ENCODE measurements at places on chromosomes 16 and 17. TPM values are rescaled to one million over a fixed set of nuclear protein-coding genes. Genes with fewer than 3 reads are reported as not detected.

The MT4 gene
- not detected for total RNA-seq

The GLIS2 gene
- 9.0 TPM for total RNA-seq

The CHST4 gene
- total RNA-seq, result 0.07 TPM

The INCA1 gene
- total RNA-seq, result not detected

The MYH11 gene
- 0.78 TPM for total RNA-seq

The CDRT15 gene
- not detected for total RNA-seq

DNA sequence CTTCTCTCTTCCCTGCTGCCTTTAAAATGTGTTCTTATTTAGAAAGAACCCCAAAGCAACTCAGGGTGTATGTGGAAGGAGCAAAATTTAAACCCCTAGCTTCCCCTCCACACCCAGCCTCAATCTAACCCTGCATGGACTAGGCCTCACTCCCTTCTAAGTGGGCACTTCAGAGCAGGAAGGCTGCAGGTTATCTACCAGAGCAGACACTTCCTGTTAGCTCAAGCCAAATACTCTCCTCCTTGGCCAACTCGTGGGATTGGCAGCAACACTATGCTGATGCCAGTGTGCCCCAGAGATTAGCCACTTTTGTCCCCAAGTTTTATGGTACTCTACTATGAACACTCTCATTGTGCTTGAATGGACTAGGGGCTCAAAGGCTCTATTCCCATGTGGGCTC lies 35.6 kb downstream of the CCDC42 start:
- no peak for DNase-seq

- DNase-seq, result no peak
These were observed 71.5 kb upstream of the NKD1 start for GRCh38 chr16:50476486-50477255.

- DNase-seq, result no peak
These were observed 73.4 kb downstream of the MYO1D start for GRCh38 chr17:32803544-32803943.

GRCh38 chr17:17900615-17901520 lies 64.1 kb upstream of the SREBF1 start:
- DNase-seq, result no peak

GRCh38 chr16:1773703-1774447 lies 941 bp upstream of the MRPS34 start:
- DNase-seq, result no peak

- no peak for DNase-seq
These were observed 274.5 kb upstream of the KIF2B start for GRCh38 chr17:53548252-53548651.

DNA sequence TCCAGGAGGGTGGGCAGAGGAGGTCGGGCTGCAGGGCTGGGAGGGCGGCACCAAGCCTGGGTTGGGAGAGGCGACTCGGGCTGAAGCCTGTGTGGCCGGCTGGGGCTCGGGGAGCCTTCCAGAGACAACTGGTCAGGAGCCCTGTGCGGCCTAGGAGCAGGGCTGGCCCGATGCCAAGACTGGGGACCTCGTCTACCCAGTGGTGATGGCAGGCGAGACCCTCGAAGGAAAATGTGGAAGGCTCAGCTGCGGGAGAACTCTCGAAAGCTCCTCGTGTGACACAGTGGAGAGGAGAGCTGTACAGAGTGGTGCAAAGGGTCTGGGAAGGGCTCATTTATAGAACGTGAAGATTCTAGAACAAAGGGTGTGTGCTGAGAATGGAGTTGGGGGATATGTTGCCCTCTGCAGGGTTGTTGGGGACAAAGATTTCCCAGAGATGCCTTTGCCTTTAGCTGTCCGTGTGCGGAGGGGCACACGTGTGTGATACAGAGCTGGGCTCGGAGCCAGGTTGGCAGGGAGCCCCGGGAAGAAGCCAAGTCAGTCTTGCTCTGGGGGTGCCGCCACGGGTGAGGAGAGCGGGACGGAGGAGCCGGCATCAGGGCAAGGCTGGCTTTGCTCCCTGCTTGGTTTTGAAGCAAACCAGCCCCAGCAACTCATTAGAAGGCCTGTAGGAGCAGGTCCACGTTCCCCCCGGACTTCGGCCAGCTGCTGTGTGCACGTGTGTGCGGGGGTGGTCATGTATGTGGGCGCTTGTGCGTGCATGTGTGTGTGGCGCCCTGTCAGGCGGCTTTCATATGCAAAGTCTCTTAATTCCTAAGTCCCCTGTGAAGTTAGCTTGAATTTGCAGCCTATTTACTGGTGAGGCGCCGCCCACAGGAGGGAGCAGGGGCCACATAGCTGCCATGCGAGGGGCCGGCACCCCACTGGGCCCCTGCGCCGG lies 132.4 kb upstream of the CHMP6 start:
- DNase-seq, result no peak

GRCh38 chr17:51743477-51743876 lies 415.0 kb downstream of the CA10 start:
- no peak for DNase-seq

DNA sequence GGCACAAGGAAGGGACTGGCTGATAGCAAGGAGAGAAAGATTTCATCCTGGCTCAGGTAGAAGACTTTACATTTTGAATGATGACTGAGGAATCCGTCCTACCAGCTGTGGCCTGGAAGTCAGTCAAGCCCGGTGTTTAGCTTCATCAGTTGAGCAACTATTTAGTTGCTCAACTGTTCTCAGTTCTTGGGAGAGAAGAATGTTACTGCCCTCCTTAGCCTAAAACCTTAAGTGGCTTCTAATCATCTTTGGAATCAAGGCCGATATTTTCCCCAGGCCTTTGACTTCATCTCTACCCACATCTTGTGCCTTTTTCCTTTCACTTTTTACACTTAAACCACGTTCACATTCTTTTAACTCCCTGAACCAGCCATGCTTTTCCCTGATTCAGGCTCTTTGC lies 17.3 kb upstream of the RBL2 start:
- DNase-seq, result no peak

DNA sequence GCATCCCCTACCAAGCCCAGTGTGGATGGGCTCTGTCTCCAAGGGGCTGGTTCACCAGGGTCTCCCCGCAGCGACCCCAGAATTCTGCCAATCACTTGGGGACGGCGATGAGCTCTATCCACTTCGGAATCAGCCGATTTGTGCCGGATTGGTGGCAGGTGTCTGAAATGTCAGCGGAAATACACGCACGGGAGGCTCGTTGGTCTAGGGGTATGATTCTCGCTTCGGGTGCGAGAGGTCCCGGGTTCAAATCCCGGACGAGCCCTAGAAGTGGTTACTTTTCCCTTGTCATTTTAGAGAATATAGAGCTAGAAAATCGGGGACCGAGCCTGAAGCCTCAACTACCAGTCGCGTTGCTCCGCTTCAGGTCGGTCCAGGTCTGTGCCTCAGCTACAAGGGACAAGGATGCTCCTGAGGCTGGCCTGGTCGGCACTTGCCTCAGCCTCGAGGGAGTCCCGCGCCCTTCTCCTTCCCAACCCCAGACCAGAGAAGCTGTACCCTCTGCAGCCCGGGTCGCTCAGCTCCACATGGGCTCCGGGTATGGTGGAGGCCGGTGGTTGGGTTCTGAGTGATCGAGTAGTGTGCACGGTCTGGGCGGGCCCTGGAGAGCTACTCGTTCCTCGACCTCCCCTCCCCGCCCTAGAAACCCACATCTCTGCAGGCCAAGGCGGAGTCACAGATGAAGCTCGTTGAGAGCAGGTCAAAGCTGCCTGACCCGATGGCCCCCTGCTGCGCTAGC lies 16.0 kb upstream of the OR1F1 start:
- DNase-seq, result peak; percentile 73

DNA sequence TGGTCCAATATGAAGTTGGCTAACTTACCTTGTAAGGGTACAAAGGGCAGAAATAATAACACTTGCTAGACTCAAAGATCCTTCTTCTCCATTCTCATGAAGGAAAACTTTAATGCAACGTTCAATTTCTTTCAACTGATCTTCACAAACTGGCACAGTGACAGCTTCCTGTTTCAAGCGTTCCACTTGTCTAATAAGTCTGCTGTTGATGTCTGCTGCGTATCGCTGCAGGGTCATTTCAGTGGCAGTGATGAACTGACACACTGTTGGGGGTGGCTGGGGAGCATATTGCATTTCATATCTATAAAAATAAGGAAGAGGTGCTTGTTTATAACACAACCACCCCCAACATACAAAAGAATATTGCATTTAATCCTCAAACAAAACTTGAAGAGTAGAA lies 33.5 kb upstream of the ARL6IP1 start:
- no peak for DNase-seq

DNA sequence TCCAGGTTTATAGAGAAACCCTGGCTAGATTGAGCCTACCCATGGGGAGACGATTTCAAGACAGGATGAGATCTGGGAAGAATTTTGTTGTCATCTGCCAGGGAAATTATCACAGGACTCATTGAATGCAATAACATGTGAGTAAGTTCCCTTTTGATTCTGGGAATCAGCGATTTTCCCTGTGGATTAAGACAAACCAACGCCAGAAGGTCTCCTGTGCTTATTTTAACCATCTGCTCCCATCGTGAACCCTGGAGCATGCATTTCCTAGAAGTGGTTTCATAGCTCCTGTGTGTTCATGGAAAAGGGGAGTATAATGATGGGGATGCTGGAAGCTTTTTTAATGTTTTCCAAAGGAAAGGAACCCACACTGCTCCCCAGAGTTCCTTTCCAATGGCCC lies 21.0 kb upstream of the ARHGAP44 start:
- DNase-seq, result no peak

DNA sequence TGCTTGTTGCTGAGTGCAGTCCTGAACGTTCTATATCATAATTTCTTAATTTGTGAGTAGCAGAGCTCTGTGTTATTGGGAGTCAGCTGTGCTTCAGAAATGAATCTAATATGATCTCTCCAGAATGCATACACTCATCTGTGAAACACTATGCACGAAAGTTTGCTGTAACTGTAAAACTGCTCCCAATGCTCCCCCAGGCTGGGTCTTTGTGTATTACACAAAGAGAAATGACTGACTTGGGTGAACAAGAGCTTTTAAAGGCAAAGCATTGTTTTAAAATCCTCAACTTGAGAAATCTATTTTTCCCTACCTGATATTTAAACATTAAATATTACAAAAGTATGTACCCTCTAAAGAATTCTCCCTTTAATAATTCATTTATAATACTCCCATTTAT lies 636.7 kb upstream of the KIF2B start:
- DNase-seq, result no peak

DNA sequence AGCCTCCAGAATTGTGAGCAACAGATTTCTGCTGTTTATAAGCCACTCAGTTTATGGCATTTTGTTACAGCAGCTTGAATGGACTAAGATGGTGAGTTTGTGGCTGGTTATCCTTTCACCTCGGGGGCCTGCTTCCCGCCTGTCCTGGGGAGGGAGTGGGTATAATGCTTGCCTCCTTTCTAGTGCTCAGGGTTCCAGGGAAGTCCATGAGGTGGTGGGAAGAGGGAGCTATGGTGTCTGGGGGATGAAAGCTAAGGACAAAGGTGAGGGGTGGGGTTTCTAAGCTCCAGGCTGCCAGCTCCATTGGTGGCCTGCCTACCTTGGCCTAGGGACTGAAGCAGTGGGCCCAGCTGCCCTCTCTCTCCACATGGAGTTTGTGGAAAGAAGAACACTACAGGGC lies 50.2 kb upstream of the SDK2 start:
- DNase-seq, result no peak

GRCh38 chr17:4548721-4549531 lies 6.3 kb downstream of the MYBBP1A start:
- no peak for DNase-seq

- DNase-seq, result no peak
These were observed 819 bp downstream of the NLK start for GRCh38 chr17:28043296-28043695.

GRCh38 chr17:50266384-50267073 lies 7.7 kb upstream of the TMEM92 start:
- no peak for DNase-seq

- peak; percentile 46 for DNase-seq
These were observed 1.0 kb upstream of the KCNJ2 start for GRCh38 chr17:70168044-70168976.

DNA sequence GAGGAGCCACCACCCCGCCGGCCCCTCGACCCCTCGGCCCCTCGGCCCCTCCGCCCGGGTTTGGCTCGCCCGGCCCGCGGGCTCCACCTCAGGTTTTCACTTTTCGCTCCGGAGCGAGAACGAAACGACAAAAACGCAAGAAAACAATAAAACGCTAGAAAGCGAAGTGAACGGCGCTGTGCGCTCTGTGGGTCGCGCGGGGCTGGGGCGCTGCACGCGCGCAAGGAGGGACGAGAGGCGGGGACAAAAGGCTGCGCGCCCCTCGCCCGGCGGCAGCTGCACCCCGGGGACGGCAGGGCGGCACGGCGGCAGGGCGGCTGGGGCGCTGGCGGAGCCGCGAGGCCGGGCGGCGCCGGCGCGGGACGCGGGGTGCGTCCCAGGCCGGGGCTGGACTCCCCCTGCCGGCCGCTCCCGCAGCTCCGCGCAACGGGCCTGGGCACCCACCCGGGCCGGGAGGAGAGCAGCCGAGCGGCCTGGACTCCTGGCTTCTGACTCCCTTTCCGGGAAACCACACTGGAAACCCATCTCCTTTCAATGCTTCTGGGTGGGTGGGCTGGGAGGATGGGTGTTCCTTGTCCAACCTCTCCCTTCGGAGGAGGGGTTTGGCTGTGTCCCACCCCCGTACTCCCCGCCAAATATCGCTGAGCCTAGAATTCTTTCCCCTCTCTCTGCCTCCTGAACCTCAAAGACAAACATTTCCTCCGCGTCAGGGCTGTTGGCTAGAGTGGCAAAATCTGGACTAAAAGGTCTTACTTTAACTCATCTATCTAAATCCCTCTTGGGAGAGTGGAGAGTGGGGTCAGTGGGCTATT lies 9.9 kb downstream of the TBX2 start:
- peak; percentile 82 for DNase-seq

DNA sequence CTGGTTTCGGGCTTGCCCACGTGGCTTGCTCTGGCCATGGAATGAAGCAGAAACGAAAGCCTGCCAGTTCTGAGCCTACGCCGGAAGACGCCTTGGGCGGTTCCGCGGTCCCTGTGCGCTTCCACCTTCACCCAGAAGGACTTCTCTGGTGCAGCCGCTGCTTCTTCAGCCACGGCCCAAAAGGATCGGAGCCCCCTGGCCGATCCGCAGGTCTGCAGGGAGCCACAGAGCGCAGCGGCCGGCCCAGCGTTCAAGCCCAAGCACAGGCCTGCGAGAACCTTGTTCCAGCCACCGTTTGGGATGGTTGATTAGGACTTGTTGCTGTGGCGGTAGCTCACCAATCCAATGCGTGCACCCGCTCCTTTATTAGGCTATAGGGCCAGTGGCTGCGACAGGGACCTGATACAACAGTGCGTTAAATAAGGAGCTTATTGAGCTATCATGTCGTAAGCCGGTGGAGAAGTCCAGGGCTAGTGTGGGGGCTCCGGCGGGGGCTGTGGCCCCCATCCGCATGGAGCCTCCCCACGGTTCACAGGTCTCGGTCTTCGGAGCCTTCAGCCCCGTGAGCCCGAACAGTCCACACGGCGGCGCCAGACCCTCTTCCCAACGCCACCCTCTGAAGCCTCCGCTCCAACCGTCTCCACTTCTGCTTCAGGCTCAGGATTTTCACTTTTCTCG lies 10.2 kb upstream of the MPP2 start:
- peak; percentile 37 for DNase-seq

Data from K562 (cell line).